Cortex of kidney (tissue), 1 donor: ENCODE measurements at places on chromosomes 6 and 20.

DNA sequence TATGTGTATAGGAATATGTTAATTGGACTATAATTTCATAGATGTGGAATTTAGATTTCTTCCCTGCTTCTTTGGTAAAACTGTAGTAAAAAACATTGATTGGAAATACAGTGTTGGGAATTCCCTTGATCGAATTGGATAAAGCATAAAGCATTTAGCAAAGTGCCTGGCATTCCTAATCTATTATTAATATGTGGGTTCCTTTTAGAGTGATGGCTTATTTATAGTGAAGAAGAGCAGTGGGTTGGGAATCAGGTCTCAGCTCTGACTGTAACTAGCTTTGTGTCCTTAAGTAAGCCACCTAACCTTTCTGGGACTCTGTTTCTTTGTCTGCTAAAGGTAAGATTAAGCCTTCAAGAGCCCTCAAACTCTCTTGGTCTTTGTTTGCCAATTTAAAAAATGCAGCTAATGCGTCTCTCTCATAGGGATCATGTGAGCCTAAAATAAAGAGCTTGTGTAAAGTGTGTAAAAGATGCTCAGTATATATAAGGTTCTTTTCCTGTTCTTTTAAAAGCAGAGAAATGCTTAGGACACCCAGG is 53.3 kb downstream of the KCNS1 start:
- DNase-seq, result no peak

- no peak for DNase-seq
Measured at GRCh38 chr6:143368426-143368825, 82.1 kb downstream of the ADAT2 start.

- no peak for DNase-seq
Measured at GRCh38 chr6:39882531-39882899, 51.7 kb downstream of the MOCS1 start.

DNA sequence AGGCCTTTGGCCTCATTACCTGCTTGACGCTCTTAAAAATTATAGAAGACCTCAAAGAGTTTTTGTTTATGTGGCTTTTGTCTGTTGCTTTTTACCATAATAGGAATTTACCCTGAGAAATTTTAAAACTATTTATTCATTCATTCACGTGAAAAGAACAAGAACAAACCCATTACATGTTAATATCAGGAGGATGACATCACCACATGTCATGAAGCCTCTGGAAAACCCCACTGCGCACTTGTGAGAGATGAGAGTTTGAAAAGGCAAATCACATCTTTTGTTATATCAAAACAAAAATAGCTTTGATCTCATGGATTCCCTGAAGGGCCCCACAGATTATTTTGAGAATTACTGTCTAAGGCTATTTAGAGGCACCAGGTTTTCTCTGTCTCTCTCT is 61.3 kb upstream of the EYA2 start:
- DNase-seq, result no peak

GRCh38 chr6:10557913-10558312 is 36.8 kb downstream of the GCNT2 start:
- no peak for DNase-seq

DNA sequence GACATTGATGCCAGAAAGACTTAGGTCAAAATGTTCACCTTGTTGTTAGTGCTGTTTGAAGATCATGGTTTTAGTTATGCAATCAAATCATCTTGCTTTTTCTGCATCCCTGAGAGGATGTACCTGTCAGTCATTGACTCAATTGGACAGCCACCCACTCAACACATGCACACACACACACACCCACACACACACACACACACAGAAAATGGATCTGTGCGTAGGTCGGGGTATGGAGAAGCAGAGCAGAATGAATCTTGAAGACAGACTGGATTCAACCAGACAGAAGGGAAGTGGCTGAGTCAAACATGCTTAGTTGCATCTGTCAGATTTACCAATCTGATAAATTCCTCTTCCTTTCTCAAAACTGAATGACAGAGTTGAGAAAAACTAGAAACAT is 19.1 kb upstream of the ZSCAN23 start:
- DNase-seq, result no peak

- DNase-seq, result no peak
Measured at GRCh38 chr6:133286765-133287164, 45.6 kb downstream of the EYA4 start.

DNA sequence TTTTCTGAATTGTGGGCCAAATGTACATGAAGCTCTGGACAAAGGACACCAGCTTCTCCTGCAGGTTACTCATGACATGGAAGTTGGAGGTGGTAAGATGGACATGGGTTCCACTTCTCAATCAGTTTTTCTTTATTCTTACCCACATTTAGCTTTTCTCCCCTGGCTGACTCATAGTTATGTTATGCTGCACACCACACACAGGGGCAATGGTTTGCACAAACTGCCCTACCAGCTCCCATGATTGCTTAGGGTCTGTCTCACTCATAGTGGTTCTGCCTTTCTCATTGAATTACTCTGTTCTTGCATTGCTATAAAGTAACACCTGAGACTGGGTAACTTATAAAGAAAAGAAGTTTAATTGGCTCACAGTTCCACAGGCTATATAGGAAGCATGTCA is 4.5 kb upstream of the CD109 start:
- DNase-seq, result no peak

DNA sequence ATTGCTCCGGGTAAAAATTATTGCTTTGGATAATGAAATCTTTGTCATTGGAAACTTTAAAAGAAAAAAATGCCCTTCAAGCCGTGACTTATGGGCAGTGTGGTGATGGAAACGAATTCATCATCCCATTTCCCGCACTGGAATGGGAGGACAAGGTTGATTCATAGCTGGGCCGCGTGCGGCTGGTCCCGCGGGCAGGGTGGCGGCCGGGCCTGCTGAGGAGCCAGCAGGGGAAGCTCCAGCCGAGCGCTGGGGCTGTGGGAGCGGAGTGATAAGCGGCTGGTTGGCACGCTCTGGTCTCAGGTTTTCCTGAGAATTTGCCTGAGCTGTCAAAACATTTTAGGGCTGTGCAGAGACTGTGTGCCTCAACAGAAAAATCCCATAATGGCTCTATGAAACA is 351.7 kb downstream of the CDC5L start:
- DNase-seq, result no peak

DNA sequence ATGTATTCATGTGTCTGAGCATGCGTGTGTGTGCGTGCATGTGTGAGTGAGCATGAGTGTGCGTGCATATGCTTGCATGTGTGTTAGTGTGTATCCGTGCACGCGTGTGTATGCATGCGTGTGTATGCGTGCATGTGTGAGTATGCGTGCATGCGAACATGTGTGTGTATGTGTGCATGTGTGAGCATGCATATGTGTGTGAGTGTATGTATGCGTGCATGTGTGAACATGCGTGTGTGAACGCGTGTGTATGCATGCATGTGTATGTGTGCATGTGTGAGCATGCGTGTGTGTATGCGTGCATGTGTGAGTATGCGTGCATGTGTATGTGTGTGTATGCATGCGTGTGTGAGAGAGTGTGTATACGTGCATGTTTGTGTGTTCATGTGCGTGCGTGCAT is 77.9 kb downstream of the SMOC2 start:
- DNase-seq, result no peak

- no peak for DNase-seq
Measured at GRCh38 chr20:20668639-20669038, 43.8 kb downstream of the RALGAPA2 start.

GRCh38 chr20:15767586-15767985 is 805.7 kb downstream of the KIF16B start:
- DNase-seq, result no peak

- DNase-seq, result no peak
Measured at GRCh38 chr6:71446470-71446869, 157.9 kb downstream of the OGFRL1 start.

DNA sequence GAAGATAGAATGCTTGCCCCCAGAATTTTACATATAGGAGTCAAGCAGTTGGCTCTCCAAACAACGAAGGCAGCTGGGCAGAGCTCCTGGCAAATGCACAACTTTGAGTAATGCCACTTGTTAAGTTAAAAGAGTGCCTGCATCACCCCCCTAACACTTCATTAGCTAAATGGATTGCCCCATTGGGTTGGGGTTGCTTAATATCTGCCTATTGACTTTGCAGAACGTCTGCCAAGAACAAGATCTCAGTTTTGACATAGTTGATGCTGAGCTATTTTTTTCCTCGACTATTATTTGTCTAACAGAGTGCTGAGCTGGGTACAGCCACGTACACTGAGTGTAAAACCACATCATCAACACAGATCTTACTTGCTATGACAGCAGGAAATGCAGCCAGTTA is 12.1 kb downstream of the ANKRD60 start:
- DNase-seq, result no peak

- DNase-seq, result no peak
Measured at GRCh38 chr6:81366972-81367371, 385.5 kb downstream of the TENT5A start.

DNA sequence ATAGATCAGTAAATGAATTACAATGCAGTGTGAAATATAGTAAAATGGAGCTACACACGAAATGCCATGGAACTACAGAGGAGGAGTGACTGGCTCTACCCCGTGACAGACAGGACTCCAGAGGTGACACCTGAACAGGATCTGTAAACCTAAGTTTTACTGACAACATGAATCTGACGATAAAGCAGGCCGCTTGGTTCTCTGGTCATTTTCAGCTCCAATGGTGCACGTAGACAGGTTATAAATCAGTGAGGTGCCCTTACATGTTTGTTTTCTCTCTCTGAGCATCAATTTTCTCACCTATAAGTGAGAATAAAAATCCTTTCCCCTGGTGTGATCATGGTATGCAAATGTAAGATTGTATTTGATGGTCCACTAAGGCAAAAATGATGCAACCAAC is 301.7 kb upstream of the PLN start:
- no peak for DNase-seq

DNA sequence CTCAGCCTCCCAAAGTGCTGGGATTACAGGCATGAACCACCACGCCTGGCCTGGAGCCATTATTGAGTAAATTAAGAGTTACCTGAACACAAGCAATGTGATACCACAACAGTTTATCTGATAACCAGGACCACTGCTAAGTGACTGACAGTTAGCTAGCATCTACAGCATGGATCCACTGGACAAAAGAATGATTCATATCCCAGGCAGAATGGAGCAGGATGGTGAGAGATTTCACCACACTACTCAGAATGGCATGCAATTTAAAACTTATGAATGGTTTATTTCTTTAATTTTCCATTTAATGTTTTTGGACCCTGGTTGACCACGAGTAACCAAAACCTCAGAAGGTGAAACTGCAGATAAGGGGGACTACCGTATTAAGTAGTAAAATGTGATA is 48.6 kb downstream of the RALGAPA2 start:
- no peak for DNase-seq

- no peak for DNase-seq
Measured at GRCh38 chr6:95292011-95292410, 285.3 kb upstream of the MANEA start.

GRCh38 chr20:31570021-31570463 is 35.0 kb upstream of the ID1 start:
- no peak for DNase-seq

DNA sequence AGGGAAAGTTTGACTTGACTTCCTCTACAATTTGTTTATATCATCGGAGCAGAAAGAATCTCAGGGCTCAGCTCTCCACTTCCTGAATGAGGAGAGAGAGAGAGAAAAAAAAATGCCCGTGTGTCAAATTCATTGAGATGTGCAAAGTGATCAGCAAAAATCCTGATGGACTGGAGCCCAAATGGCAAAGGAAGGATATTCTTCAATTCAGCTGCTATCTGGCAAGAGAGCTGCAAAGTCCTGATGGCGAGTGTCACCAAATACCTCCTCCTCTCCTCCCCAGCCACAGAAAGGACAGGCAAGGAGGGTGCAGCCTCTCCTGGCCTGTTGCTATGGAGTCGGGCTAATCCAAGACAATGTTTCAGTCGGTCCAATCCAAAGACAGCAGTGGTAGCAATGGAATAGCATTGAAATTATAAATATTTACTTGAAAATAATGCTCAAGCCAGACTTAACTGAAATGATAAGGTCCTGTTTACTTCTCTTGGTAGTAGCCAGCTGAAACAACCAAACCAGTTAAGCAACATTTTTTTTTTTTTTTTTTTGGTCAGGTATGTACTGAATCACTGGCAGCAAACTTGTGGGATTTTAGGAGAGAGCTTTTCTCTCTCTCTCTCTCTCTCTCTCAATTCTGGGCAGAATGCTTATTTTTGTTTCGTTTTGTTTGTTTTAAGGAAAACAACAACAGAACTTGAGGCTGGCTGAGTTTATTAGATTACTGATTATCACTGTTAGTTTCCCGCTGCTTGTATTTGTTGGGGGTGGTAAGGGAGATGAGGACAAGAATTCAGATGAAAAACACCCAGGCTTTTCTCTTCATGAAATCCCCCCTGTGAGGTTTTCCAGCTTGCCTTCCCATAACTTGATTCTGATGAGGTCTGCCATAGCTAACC is 204.2 kb downstream of the BCAS1 start:
- DNase-seq, result no peak

- no peak for DNase-seq
Measured at GRCh38 chr20:20211274-20211987, 156.5 kb upstream of the INSM1 start.

- DNase-seq, result no peak
Measured at GRCh38 chr20:61350500-61351250, 98.6 kb downstream of the CDH4 start.

- no peak for DNase-seq
Measured at GRCh38 chr20:54774426-54774825, 299.0 kb downstream of the DOK5 start.

- no peak for DNase-seq
Measured at GRCh38 chr6:162069995-162070394, 657.6 kb downstream of the PRKN start.

DNA sequence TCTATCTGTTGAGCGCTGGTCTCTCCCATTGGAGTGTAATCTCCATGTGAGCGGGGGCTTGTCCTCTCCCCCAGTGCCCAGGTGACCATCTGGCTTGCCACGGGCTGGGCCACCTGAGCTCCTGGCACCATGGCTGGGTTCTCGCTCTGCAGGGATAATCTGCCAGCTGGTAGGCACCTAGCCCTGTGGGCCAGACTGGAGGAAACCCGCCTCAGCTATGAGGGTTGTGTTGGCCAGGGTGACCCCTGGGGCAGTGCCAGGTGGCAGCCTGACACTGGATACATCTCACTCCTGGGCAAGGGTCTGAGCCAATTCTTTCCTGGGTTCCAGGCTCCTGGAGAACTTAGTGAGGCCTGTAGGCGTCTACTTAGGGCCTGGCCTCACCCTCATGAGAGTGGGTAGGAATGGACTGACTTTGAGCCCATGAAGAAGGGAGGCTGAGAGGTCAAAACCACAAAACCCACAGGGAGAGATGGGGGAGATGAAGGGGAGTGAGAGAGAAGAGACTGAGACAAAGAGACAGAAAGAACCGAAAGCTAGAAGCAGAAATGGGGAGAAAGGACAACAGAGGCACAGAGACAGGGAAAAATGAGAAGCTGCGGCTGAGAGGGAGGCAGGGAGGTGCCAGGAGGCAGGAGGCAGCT is 5.8 kb upstream of the SLC52A3 start:
- DNase-seq, result no peak

GRCh38 chr20:21511850-21512633 is 1.8 kb downstream of the NKX2-2 start:
- no peak for DNase-seq

DNA sequence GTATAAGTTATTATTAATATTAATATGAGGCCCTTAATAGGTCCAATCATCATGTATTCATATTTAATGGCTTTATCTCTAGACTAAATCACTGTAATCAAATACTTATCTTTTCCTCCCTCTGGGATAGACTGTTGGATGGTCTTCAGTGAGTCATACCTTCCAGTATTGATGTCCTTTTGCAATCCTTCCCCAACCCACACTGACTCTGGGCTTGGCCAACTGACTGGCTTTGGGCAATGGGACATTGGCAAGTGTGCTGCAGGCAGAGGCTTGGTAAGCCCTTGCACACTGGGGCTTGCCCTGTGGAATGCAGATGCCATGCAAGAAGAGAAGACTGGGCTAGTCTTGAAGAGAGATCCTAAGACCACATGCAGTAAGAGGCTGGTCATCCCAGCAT is 136.6 kb downstream of the CCDC170 start:
- no peak for DNase-seq
